ENCODE measurements at places on chromosomes 16 and 17.

- DNase-seq = no peak
Observed at GRCh38 chr17:79452706-79453105, 158.1 kb downstream of the RBFOX3 start.

GRCh38 chr17:13977837-13978236, 91.5 kb upstream of the COX10 start:
- DNase-seq = no peak

DNA sequence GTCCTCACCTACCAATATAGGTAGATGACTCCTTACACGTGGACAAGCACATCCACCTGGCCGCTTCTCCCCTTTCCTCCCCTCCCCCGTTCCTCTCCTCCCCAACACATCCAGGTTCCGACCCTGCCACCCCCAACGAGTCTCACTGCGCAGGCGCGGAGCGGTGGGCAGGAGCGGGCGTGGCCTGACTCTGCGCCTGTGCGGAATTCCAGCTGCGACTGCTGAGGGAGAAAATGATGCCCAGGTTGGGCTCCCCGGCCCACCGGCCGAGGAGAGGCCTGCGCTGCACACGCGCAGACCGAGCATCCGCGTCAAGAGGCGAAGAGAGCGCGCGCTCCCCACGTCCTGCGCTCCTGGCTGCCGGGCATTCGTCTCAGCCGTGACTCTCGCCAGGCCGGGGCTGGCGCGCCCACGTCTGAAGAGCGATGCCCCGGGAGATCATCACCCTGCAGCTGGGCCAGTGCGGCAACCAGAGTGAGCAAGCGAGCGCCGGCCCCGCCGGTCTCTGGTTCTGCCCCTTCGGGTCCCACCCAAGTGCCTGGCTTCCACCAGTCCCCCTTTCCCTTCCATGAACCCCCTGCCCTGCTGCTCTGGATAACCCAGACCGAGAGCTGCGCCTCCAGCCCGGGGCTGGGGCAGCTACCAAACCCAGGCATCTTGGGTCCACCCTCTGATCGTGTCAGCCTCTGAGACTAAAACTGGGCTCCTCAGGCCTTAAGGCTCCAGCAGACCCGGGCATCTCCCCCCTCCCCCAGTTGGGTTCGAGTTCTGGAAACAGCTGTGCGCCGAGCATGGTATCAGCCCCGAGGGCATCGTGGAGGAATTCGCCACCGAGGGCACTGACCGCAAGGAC, at the start of gene TUBG2:
Gene TUBG2, plus strand, starts transcription at position 206 of the 853 bp plus-strand sequence. Its CDS starts 220 bp downstream, at position 426.
- DNase-seq = no peak

DNA sequence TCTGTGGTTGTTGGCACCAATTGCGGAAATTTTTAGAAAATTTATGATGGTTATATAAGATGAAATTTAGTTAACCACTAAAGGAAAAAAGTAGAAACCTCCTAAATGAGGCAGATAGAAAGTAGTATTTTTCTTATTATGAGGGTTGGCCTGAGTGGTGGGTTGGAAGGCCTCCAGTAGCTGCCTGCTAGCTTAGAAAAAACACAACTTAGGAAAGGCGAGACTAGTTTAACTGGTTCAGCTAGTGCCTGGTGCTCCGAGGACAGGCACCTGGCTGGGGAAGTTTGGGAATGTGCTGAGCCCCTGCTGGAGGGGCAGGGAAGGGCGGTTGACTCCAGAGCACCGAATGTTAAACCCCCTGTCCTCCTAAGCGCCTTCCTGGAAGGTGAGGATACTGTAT, 19.9 kb downstream of the LDHD start:
- no peak for DNase-seq

DNA sequence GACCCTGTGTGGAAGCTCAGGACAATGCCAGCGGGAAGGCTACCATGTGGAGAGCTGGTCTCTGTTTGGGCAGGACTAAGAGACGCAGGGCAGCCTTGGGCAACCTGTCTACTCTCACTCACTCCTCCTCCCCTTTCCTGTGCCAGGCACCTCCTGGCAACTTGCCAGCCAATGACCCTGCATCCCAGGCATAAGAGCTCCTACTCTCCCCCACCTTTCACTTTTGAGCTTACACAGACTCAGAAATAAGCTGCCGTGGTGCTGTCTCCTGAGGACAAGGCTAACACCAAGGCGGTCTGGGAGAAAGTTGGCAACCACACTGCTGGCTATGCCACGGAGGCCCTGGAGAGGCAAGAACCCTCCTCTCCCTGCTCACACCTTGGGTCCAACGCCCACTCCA, 2.6 kb downstream of the HBM start:
- DNase-seq = no peak

DNA sequence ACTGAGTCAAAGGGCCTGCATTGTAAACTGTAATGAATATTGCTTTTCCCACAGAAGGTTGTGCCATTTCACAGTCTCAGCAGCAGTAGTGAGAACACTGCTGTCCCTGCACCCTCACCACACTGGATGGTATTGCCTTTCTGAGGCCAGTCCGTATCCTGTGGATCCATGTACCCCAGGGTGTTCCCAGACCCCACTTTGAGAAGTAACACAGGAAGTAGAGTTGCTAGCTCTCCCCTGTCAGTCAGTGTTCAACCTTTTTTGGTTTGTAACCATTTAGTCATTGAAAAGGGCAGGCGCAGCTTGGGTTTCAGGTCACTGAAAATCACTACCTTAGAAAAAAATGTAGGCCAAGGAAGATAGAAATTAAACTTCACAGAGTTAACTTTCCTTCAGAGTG, 37.9 kb downstream of the SLFN12L start:
- DNase-seq = no peak

DNA sequence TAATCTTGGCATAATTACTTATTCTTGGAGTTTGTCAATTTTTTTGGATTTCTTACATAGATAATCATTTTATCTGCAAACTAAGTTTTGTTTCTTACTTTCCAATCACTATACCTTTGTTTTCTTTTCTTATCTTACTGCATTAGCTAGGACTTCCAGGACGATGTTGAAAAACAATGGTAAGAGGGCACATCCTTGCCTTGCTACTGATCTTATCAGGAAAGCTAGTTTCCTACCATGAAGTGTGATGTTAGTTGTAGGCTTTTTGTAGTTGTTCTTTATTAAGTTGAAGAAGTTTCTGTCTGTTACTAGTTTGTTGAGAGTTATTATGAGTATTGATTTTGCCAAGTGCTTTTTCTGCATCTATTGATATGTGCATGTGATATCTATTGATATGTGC, 31.0 kb downstream of the CDH13 start:
- DNase-seq = no peak

Measured in thoracic aorta (tissue), 2 donors.